ENCODE measurements at places on chromosomes 3 and 15.

DNA sequence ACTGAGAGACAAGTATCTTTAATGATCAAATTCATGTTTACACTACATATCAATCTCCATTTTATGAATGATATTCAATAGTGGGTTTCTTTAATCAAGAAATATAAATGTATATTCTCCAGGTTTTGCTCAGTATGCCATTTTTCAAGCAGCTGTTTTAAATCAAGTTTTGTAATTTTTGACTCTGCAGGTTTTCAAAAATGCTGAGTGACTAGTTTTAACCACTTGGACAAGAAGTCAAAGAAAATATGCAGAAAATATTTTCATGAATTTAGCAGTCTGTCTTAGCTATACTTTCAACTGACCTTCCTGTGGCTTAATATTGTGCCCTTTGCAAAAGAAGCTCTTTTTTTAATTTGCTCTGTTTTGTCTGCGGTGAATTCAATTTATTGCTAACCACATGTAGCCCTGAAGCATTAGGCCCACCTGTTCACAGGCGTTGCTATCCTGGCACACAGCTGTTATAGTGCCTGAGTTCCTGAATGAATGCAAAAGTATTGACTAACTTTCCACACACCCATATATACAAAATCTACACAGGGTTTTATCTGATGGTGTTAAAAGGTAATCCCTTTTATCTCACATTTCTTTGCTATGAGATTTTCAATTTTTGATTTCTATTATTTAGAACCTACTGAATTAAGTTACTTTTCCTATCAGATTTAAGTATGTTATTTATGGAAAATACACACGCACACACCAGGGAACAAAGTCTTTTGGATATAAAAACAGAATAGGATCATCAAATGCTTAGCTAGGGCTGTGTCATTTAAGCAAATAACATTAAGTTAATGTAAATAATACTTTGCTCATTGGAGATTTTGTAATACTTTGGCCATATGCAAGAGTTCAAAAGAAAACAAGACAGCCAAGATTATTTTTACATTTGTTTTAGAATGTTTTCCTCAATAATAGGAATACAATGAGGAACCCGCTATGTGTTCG lies 1166.1 kb upstream of the GBE1 start:
- H3K27me3 ChIP-seq: no peaks in the 10 kb centered on the region
- DNase-seq: no peak
- H3K27ac ChIP-seq: no peak overlapping the region
- H3K36me3 ChIP-seq: no peaks in the 10 kb centered on the region
- H3K4me1 ChIP-seq: no peaks in the 10 kb centered on the region

DNA sequence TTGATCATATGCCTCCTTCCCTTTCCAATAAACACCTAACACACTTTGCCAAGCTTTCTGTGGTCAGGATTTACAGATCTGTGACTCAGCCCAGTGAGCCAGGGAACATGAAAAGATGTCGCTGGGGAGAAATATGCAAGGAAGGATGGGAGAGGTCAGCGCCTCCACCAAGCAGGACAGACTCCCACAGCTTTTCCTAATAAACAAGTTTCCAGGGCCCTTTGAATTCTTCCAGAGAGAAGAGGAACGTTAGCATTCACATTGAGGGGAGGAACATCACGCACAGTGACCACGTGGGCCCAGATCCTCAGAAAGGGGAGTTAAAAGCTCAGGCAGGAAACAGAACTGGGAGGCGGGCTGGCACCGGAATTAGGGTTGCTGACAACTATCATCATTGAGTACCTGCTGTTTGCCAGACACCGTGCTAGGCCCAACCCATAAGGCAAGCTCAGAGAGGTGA lies 33.3 kb upstream of the MRPS22 start:
- H3K27ac ChIP-seq: no peak overlapping the region
- no peak overlapping the region for H3K4me3 ChIP-seq

- H3K4me3 ChIP-seq: peak within 1 kb of the TSS; percentile 80
- H3K27ac ChIP-seq: no peak within 1 kb of the TSS
- H3K27me3 ChIP-seq: peaks cover 83% of the 10 kb centered on the region
These were observed at the start of gene LRRK1 for GRCh38 chr15:100918690-100919480. Gene LRRK1, plus strand, starts transcription at chr15:100919357. Its CDS starts 5,276 bp downstream, at chr15:100924633.

- H3K27ac ChIP-seq: peak within 1 kb of the TSS; percentile 34
- H3K4me1 ChIP-seq: peaks cover 27% of the 10 kb centered on the region
- H3K4me3 ChIP-seq: peak within 1 kb of the TSS; percentile 83
- H3K27me3 ChIP-seq: peaks cover 29% of the 10 kb centered on the region
These were observed at the start of gene GAP43 for GRCh38 chr3:115623044-115623868. Gene GAP43, plus strand, starts transcription at chr3:115623510. Its CDS starts 180 bp downstream, at chr3:115623690.

DNA sequence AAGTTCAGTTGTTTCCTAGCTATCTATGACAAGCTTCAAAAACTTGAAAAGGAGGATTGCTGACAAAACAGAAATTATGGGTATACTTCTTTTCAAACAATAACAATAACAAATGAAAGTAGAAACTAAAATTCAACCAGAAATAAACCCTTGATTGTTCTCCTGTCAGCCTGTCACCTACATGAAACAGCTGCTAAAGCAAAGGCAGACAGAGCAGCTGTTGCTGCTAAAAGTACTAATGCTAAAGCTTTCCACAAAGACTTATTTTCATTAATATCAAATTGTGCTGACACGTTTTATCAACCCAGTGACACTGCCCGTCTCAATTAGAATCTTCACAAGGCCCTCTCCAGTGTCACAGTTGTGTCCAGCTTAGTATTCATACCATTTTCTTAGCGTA lies 533.2 kb upstream of the GBE1 start:
- no peak overlapping the region for H3K27ac ChIP-seq
- H3K4me1 ChIP-seq: no peaks in the 10 kb centered on the region
- no peaks in the 10 kb centered on the region for H3K36me3 ChIP-seq
- DNase-seq: no peak
- H3K4me3 ChIP-seq: no peak overlapping the region
- no peaks in the 10 kb centered on the region for H3K27me3 ChIP-seq

DNA sequence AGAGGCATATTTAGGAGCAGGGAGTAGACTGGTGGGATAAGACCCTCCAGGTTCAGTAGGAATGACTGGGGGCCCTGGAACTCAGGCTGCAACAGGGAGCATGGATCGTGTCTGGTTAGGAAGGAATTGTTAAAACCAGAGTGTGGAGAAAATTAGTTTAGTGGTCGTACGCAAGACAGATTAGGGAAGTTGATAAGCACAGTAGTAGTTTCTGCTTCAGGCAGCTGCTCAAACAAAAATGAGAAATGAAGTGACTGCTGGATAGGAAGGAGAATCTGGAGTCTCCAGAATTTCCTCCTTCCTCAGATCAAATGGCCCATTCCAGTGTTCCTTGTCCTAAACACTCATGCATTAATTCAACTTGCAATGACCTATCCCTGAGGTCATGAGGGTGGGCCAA lies 11.2 kb downstream of the MYD88 start:
- peaks cover 27% of the 10 kb centered on the region for H3K27me3 ChIP-seq
- no peaks in the 10 kb centered on the region for H3K4me1 ChIP-seq
- no peak for DNase-seq
- no peak overlapping the region for H3K27ac ChIP-seq

GRCh38 chr3:13083898-13084297 lies 10.7 kb upstream of the IQSEC1 start:
- DNase-seq: no peak
- H3K27ac ChIP-seq: no peak overlapping the region
- H3K4me1 ChIP-seq: peaks cover 25% of the 10 kb centered on the region
- no peaks in the 10 kb centered on the region for H3K36me3 ChIP-seq

DNA sequence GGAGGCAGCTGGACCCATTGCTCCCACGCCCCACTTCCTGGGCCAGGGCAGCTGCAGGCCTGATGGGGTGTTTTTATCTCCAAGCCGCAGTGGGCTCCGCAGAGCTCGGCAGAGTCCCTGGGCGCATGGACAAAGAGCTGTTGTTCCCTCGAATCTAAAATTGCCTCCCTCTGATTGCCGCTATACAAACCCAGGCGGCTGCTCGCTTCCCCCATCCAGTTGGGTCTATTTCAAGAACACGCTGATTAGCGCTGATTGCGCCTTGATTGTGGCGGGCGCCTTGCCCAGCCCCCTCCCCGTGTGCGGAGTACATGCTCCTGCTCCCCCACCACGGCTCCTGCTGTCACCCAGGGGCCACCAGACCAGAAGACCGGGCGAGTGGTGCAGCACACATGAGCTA lies 43.4 kb upstream of the SLC6A1 start:
- H3K4me1 ChIP-seq: peaks cover 5% of the 10 kb centered on the region
- H3K27me3 ChIP-seq: peaks cover 32% of the 10 kb centered on the region
- DNase-seq: no peak
- no peak overlapping the region for H3K4me3 ChIP-seq

- DNase-seq: no peak
- H3K36me3 ChIP-seq: peaks cover 5% of the 10 kb centered on the region
- H3K27ac ChIP-seq: no peak overlapping the region
- H3K4me3 ChIP-seq: no peak overlapping the region
These were observed 72.6 kb upstream of the NR2E3 start for GRCh38 chr15:71737761-71738160.

DNA sequence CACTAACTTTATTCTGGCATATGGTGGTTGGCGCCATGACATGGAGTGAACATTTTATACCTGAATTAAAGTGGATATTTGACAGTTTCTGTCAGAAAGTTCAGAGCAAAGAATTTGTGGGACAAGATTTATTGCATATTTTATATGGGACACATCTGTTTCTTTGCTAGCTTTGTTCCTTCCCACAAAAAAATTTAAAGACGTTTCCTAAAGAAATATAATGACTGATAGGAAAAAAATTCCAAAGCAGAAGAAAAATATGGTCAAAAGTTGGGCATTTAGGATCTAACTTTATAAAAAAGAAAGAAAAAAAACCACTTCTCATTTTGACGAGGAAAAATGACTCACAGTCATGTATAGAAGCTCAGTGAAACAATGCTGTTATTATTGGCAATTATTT lies 101.6 kb downstream of the GREM1 start:
- H3K27me3 ChIP-seq: peaks cover 7% of the 10 kb centered on the region
- H3K4me1 ChIP-seq: peaks cover 45% of the 10 kb centered on the region
- H3K36me3 ChIP-seq: peaks cover 18% of the 10 kb centered on the region
- DNase-seq: no peak
- H3K4me3 ChIP-seq: peak overlapping the region; percentile 70

- no peak overlapping the region for H3K4me3 ChIP-seq
- H3K4me1 ChIP-seq: no peaks in the 10 kb centered on the region
- peaks cover 4% of the 10 kb centered on the region for H3K27me3 ChIP-seq
- no peak overlapping the region for H3K27ac ChIP-seq
These were observed 190.8 kb downstream of the VGLL3 start for GRCh38 chr3:86800116-86800515.

- H3K4me1 ChIP-seq: peaks cover 35% of the 10 kb centered on the region
- H3K27me3 ChIP-seq: peaks cover 8% of the 10 kb centered on the region
These were observed 64.5 kb upstream of the KLF13 start for GRCh38 chr15:31262143-31262530.

DNA sequence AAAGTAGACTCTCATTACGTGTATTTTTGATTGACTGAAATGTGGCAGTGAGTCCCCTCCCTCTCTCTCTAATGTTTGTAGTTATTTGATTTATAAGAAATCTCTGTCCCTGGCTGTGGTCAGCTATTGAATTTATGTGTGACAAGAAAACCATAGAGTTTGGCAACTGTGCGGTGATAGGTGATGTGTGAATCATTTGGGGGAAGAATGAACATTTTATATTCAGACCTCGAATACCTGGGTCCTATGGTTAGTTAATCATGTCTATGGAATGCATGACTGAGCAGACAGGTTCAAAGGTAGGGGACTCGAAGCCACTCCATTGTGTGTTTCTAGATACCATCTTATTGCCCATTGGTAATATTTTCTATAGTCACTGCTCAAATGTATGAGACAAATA lies 712.1 kb downstream of the MECOM start:
- no peaks in the 10 kb centered on the region for H3K27me3 ChIP-seq
- H3K36me3 ChIP-seq: no peaks in the 10 kb centered on the region
- H3K4me3 ChIP-seq: no peak overlapping the region
- no peak for DNase-seq
- H3K27ac ChIP-seq: no peak overlapping the region

GRCh38 chr3:170079536-170080165 lies 41.9 kb downstream of the GPR160 start:
- no peak overlapping the region for H3K27ac ChIP-seq
- peaks cover 6% of the 10 kb centered on the region for H3K4me1 ChIP-seq
- H3K27me3 ChIP-seq: peaks cover 4% of the 10 kb centered on the region
- H3K4me3 ChIP-seq: no peak overlapping the region
- no peak for DNase-seq

DNA sequence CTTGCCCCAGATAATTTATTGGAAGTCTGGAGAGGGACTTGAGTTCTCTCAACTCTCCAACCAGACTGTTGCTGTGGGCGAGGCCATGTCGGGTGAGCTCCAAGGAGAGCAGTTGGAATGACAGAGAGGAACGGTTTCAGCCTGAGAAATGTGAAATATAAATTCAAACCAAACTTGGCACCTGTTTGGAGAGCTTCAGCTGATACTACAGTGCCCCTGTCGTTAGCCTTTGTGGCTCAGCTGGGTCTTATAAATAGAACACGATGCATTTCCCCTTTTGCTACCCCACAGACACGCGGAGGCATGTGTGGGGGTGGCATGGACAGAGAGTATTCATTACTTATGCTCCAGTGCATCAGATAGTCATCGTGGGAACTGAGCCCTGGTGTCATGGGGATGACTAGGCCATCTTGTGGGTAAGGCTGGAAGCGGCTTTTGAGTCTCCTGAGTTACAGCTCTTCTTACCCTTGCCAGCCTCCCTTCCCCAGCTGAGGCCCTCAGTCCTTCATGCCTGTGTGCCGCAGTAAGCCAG lies 15.6 kb downstream of the SMAD3 start:
- H3K27me3 ChIP-seq: peaks cover 5% of the 10 kb centered on the region
- peaks cover 92% of the 10 kb centered on the region for H3K4me1 ChIP-seq
- H3K27ac ChIP-seq: peak overlapping the region; percentile 58
- no peak for DNase-seq

GRCh38 chr15:40722934-40723333 lies 28.0 kb downstream of the RAD51 start:
- no peak for DNase-seq
- H3K4me3 ChIP-seq: no peak overlapping the region
- no peaks in the 10 kb centered on the region for H3K4me1 ChIP-seq
- H3K36me3 ChIP-seq: peaks cover 13% of the 10 kb centered on the region
- H3K27ac ChIP-seq: no peak overlapping the region
- H3K27me3 ChIP-seq: no peaks in the 10 kb centered on the region

GRCh38 chr3:38563070-38563885 lies 67.1 kb downstream of the EXOG start:
- H3K27me3 ChIP-seq: peaks cover 6% of the 10 kb centered on the region
- H3K27ac ChIP-seq: peak overlapping the region; percentile 92
- H3K4me1 ChIP-seq: peaks cover 4% of the 10 kb centered on the region
- H3K36me3 ChIP-seq: no peaks in the 10 kb centered on the region
- DNase-seq: no peak

DNA sequence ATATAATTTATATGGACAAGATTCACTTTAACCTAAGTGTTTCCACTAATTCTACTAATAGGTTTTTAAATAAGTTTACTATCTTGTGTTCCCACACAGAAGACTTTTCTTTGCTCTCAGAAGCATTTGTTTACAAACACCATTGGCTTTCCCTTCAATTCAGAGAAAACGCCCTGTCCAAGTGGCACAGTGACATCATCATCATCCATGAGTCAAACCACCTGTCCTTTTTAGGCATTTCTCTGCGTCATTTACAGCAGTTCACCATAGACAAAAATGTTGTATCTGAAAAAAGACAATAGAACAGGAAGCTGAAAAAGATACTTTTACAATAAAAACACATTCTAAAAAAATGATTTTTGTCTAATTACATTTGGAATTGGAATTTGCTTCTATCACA lies 9.3 kb upstream of the BCL2L10 start:
- H3K4me3 ChIP-seq: no peak overlapping the region
- peaks cover 11% of the 10 kb centered on the region for H3K27me3 ChIP-seq
- peaks cover 13% of the 10 kb centered on the region for H3K4me1 ChIP-seq

GRCh38 chr15:66706225-66706732 lies 4.2 kb downstream of the SMAD6 start:
- peak overlapping the region; percentile 91 for H3K27ac ChIP-seq
- peaks cover 25% of the 10 kb centered on the region for H3K36me3 ChIP-seq
- peak; percentile 65 for DNase-seq
- H3K4me1 ChIP-seq: peaks cover 66% of the 10 kb centered on the region
- peak overlapping the region; percentile 95 for H3K4me3 ChIP-seq
- H3K27me3 ChIP-seq: peaks cover 2% of the 10 kb centered on the region

Measured in nephron progenitor cell (in vitro differentiated cells).